ENCODE measurements at places on chromosomes 12 and 14.

GRCh38 chr12:129184127-129184928 lies 331.1 kb downstream of the GLT1D1 start:
- no peak for DNase-seq

DNA sequence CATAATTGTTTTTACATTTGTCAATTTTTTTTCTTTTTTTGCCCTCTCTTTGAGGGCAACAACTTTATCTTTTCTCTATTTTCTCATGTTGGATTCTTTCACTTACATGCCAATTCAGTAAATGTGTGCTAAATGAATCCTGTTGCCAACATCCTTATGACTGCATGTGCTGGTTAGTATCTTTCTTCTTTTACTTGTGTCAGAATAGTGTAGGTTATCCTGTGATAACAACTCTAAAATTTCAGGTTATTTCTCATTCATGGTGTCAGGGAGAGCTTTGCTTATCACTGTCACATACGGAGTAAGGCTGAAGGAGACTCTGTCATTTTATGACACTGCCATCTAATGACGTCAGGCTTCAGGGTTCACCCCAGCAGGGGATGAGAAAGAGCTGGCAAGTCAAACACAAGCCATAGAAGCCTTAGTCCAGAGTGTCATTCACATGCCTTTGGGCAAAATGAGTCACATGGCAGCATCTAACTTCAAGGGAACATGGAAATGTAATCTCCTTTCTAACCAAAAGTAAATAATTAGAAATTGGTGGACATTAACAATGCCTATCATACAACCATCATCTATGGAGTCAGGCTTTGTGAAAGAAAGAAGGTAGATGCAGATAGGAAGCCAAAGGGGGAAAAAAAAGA lies 242.5 kb upstream of the ATP2B1 start:
- no peak for DNase-seq

DNA sequence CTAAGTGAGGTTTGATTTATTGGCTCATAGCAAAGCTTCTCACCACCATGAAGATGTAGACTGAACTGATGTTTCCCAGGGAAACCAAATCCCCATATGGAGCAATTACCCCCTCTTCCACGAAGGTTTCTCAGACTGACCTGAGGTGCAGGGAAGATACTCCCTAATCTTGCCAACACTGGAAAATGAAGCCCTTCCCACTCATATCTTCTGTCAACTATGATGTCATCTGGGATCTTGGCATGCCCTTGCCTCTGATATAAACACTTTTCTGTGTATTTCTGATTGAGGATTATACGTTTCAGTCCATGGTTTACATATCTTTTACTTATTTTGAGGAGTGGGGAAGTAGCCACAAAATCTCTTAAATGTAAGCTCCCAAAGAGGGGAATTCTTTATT lies 14.1 kb upstream of the CISTR start:
- DNase-seq, result no peak

DNA sequence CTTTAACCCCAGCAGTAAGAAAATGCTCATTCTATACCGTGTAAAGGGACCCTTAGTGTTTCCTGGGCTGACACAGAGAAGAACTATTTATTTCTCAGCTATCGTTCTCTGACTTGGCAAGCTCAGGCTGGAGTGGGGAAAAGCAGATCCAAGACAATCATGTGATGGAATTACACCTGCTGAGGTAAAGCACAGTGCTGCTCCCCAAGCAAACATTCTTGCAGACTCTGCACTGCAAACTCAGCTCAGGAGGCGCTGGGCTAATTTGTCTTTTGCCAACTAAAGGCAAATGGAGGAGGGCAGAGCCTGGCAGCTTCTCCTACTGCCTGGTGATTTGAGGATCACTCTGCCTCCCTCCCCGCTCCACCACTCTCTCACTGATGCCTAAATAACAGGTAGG lies 57.8 kb upstream of the FUT8 start:
- no peak for DNase-seq

DNA sequence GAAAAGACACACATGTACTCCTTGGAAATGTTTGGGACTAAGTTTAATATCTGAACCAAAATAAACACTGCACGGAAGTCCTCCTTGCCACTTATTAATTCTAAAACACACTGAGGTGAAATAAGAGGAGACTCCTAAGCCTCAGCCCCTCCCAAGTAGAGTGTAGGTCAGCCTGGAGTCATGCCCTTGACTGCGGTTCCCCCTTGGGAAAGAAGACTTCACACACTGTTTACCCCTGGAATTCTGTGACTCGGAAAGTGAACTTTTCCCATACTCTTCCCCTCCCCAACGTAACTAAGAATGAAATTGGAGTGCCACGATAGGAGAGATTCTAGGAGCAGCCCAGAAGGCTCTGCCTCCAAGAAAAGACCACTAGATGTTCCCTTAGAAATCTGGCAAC lies 8.6 kb upstream of the TFCP2 start:
- DNase-seq, result no peak

DNA sequence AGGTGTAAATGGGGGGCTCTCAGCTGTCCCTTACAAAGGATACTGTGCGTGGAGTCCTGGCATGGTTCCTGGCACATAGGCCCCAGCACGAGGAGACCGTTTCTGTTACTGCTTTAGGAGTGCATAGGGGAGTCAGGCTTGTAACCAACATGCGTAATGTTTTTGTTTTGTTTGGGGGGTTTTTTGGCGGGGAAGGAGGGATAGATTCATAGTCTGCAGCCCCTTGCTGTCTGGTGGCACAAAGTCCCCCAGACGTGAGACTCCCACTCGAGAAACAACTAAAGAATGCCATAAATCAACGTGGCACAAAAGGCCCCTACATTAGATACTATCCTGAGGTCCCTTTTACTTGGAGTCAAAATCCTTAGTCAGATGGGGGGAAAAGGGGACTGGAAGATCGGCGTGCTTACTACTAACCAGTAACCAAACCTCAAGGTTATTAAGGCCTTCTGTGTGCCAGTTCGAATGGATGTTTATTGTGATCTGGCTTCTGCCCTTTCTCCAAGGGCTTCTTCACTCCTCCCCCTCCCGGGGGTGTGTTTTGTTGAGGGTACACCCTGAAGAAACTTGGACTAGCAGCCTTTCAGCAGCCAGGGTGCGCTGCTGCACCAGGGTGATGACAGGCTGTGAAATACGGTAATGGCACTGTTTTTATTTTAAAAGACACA lies 874 bp downstream of the ISCU start:
- DNase-seq, result peak; percentile 83

GRCh38 chr14:99736603-99737371 lies 52.7 kb downstream of the CYP46A1 start:
- DNase-seq, result no peak

- no peak for DNase-seq
Measured at GRCh38 chr12:95615749-95616148, 64.5 kb upstream of the USP44 start.

- no peak for DNase-seq
Measured at GRCh38 chr12:57895389-57896114, 45.8 kb upstream of the ATP23 start.

- no peak for DNase-seq
Measured at GRCh38 chr14:27528328-27528727, 930.5 kb upstream of the NOVA1 start.

DNA sequence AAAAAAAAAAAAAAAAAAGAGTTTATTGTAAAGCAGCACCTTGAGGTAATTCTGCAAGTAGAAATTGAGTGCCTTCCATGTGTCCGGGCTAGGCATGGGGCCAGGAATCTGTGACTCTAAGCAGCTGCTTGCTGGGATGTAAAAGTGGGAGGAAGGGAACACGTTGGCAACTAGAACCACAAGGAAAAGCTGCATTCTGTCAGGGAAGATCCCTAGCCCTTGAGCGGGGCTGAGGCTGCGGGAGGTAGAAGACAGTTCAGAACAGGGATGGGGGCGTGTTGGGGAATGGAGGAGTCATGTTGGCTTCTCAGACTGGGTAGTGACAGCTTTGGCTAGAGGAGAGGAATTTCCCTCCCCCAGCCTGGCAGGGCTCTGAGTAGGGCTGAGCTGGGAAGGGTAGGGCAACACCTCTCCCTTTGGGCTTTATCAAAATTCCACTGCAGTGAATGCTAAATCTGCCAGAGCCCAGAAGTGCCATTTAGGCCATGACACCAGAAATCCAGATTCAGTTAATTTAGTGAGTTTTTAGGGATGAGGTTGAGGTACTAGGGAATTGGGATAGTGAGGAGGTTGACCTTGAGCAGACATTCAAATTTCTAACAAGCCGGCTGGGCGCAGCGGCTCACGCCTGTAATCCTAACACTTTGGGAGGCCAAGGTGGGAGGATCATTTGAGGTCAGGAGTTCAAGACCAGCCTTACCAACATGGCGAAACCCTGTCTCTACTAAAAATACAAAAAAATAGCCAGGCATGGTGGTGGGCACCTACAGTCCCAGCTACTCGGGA lies 3.4 kb upstream of the TRAFD1 start:
- peak; percentile 81 for DNase-seq

DNA sequence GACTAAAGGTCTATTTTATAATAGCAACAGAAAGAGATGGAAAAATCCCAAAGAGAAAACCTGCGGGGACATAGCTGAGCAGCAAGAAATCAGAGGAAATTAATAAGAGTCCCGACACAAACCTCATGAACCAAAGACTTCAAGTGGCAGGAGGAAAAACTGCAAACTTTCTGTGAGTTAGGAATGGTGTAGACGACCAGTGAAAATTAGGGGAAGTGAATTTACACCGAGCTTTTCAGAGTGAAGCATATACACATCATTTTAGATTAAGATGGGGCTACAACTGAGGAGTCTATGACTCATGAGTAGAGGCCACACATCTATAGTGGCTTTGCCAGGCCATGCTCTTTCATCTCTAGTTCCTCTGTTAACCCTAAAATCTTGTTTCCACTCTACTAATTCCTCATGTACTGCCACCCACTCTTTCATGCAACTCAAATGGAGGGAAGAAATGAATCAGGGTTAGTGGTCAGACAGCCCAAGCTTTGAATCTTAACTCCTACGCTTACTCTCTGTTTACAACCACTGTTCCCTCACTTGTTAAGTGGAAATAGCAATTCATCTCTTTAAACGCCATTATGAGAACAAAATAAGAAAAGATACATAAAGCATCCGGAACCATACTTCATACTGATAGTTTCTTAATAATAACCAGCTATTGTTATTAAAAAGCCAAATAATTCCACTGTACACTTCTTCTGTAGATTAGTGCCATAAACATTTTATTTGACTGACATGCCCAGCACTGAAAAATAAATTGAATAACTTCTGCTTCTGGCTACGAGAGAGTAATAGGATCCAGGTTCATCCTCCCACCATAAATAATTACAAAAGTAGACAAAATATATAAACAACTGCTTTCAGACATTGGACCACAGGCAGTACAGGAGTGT lies 219.3 kb downstream of the RMST start:
- no peak for DNase-seq

- no peak for DNase-seq
Measured at GRCh38 chr12:43291516-43291915, 260.5 kb downstream of the ADAMTS20 start.

DNA sequence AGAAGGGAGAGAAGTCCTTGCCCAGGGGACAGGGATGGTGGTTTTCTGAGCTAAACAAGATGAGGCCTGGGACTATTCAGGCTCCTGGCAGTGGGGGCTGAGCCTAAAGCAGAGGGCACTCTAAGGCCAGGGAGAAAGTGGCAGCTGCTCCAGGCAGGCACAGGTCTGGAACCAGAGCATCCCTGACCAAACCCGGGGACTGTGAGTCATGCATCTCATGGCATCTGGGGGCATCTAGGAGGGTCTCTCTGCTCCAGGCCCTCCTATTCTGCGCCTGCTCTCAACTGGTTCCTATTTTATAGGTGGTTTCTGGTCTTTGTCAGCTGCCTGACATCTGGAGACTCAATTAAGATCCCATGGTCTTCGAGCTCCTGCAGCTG lies 11.6 kb downstream of the KRT7 start:
- DNase-seq, result no peak

DNA sequence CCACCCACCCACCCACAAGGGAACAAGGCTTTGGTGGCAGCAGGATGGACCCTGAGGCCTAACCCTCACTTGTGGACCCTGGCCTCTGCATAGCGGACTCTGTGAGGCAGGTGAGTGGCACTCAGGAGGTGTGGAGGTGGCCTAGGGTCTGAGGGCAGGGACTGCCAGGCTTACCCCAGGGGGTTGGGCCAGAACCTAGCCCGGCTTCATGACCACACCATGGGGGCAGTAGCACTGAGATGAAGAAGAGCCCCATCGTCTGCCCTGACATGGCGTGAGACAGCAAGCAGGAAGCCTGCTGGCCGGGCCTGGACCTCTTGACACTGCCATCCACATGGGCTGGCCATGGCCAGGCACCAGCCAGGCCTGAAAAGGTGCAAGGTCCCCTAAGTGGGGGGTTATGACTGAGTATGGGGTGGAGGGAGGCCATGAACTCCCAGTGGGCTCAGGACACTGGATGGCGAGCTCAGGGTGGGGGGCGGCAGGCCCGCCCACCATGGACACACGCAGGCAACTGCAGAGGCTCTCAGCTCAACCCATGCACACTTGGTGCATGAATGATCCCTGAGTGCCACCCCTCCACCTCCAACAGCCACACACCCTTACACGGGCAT lies 29.3 kb downstream of the JAG2 start:
- no peak for DNase-seq

GRCh38 chr14:101852785-101853184 lies 91.3 kb downstream of the PPP2R5C start:
- DNase-seq, result no peak

DNA sequence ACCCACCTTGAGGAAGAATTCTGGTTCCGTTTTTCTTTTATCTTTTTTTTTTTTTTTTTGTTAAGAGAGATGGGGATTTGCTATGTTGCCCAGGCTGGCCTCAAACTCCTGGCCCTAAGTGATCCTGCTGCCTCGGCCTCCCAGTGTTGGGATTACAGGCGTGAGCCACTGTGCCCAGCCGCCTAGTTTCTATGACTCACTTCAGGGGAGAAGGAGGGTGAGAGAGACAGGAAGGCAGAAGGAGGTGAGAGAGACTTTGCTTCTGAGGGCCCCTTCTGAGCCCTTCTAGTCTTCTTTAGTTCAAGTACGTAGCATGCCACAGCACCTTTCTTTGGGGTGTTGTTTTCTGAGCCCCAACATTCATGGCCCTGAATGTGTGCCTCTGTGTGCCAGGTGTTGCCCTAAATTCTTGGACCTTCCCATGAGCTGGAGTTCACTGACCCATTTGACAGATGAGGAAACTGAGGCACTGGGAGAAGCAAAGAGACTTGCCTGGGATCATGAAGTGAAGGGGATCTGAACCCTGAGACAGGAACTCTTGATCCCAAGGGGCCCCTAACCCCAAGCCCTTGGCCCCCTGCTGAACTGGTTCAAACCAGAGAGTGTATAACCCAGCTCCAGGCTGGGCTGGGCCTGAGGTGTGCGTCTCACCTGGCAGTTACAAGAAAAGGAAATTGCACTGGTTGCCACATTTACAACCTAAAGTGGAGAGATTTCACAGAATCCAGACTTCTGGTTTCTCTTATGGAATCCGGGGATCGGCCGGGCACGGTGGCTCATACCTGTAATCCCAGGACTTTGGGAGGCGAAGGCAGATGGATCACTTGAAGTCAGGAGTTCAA lies 20.8 kb downstream of the SH2B3 start:
- DNase-seq, result no peak

DNA sequence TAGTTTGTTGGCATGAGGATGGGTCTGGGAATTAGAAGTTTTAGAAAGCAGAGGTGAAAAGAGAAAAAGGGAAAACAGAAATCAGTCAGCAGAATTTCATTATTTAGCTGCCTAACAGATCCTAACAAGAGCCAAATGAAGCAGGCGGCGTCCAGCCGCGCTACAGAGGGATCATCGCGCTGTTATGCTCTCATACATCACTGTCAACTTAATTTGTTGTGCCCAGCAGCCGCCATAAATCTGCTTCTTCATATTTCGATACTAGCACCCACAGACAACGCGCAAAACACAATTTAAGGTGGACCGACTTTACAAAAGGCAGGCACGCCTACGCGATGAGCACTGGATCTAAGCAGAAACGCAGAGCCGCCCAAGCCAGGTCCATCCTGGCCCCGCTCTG lies 66.7 kb downstream of the SETD3 start:
- DNase-seq, result no peak

GRCh38 chr14:63941023-63941422 lies 88.2 kb downstream of the SYNE2 start:
- DNase-seq, result no peak

Measured in coronary artery (tissue), 2 donors.